Left kidney (tissue), 8 donors: ENCODE measurements at places on chromosomes 6 and 20. TPM values are rescaled to one million over a fixed set of nuclear protein-coding genes. Genes with fewer than 3 reads are reported as not detected.

DNA sequence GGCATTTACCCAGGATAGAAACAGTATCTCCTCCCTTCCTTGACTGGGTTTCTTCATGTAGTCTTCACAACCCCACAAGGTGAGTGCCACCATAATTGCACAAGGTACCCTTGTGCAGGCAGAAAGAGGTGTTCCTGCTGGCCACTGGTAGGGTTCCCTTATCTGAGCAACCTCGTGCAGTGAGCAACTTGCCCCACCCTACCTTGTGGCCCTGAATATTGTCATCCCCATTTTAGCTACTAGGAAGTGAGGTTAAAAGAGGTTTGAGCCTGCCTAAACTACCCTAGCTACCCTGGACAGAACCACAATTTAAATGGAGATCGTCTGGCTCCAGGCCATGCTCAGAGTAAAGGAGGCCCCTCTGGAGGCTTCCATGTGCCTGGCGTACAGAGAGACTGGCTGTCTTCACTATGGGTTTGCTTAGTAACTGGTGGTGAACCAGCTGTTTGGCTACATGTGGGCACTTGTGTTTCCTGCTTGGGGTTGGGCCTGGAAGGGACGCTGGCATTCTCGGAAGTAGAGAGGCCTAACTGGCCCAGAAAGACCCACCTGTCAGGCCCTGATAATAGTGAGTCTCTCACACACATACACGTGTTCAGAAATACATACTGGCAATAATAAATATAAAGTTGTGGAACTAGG is 148.8 kb downstream of the LRFN2 start:
- no peak for DNase-seq

TRAPPC3L gene
- polyA plus RNA-seq = 0.53 TPM

- no peak for DNase-seq
These were observed 46.8 kb downstream of the CTCFL start for GRCh38 chr20:57478176-57478575.

NOP56 gene
- polyA plus RNA-seq = 305 TPM

GRCh38 chr6:84467296-84467695 is 239.9 kb upstream of the CEP162 start:
- DNase-seq = no peak

DNA sequence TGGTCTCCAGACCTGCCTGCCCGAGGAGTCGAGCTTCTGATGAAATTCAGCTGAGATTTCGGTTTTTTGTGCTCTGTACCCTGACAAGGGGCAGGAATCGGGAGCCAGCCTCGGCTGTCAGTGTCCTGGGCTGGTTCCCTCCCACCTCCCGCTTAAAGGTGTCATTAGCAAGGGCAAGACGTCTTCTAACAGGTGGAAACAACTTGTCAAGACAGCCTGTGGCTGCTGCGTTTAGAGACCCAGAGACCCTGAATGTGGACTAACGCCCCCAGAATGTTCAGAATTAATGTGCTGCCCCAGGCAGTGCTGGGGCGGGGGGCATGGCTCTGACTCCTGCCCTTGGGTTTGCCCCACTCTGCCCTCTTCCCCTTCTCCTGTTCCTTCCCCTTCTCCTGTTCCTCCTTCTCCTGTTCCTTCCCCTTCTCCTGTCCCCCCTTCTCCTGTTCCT is 69.7 kb downstream of the PHACTR3 start:
- no peak for DNase-seq

GRCh38 chr6:158366363-158366762 is 54.1 kb downstream of the TULP4 start:
- DNase-seq = no peak

GRCh38 chr6:140401761-140402160 is 1027.3 kb upstream of the CITED2 start:
- no peak for DNase-seq

DNA sequence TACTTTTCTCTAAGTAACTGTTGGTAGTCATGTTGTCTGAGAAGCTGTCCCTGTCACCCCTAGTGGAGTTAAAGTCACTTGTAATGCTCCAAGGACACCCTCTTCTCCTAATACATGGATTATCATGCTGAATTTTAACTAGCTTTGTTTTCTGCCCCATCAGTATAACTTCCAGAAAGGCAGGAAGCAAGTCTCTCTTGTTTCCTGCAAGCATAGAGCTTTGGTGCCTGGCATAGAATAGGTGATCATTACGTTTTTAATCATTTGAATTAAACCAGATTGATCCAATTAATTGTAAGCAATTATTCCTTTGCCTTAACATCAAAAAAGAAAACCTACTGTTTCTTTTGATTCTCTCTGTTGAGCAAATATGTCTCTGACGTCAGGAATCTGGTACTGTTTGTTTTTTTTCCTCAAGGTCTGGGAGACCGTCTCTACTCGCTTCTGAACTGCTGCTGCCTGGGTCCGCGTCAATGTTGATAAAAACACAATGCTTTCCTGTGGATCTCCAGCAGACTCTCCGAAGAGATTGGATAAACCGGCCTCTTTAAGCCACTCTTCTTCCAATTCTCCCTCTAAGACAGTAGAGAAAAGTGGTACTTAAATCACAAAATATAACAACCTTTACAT is 71.8 kb downstream of the ARHGAP18 start:
- no peak for DNase-seq
